ENCODE measurements at places on chromosomes 1 and 21.

GRCh38 chr1:201357636-201358348 is 19.7 kb downstream of the TNNT2 start:
- no peak for ATAC-seq

DNA sequence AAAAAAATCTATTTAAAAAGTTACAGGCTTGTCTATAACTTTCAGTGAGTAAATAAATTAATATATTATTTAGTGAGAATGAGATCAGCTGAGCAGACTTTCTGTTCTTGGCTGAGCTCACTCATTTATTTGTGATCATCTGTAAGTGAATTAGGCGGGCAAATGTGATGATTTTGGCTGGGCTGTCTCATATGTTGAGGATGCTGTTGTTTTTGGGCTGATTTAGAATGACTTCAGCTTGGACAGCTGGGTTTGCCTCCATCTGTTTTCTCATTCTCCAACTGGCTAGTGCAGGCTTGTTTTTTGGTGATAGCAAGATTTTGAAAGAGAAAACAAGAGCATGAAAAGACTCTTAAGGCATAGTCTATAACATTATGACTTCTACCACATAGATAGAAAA is 475.8 kb upstream of the OLFM3 start:
- ATAC-seq = no peak

DNA sequence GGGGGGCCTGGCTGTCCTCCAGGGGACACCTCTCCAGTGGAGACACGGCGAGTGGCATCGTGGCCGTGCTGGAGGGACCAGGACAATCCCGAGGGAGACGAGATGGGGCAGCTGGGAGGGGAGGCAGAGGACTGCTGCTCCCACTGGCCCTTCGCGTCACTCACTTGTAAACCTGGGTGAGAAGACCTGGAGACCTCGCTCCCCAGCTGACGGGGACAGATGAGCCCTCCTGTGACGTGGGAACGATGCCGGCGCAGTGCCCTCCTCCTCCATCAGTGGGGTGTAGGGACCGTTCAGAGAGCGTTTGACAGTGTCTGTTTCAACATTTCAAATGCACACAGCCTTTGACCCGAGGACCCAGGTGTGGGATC is 4.6 kb downstream of the SPATC1L start:
- ATAC-seq = no peak

GRCh38 chr1:64453688-64454087 is 16.2 kb upstream of the CACHD1 start:
- no peak for ATAC-seq

DNA sequence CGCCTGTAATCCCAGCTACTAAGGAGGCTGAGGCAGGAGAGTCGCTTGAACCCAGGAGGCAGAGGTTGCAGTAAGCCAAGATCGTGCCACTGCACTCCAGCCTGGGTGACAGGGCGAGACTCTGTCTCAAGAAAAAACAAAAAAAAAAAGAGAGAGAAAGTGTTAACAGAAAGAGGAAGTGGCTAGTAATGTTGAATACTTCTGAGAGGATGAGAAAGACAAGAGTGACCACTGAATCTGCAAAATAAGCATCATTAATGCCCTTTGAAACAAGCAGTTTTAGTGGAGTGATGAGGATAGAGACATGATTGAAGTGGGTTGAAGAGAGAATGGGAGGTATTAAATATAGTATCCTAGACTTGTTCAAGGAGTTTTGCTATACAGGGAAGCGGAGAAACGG is 11.7 kb downstream of the MPZ start:
- no peak for ATAC-seq

Measured in activated T-helper 17 cell treated with anti-CD3 and anti-CD28 coated beads, Interleukin-2, amount 50 U/mL, for 72 hours (primary cell).